ENCODE measurements at places on chromosomes 1 and 21.

DNA sequence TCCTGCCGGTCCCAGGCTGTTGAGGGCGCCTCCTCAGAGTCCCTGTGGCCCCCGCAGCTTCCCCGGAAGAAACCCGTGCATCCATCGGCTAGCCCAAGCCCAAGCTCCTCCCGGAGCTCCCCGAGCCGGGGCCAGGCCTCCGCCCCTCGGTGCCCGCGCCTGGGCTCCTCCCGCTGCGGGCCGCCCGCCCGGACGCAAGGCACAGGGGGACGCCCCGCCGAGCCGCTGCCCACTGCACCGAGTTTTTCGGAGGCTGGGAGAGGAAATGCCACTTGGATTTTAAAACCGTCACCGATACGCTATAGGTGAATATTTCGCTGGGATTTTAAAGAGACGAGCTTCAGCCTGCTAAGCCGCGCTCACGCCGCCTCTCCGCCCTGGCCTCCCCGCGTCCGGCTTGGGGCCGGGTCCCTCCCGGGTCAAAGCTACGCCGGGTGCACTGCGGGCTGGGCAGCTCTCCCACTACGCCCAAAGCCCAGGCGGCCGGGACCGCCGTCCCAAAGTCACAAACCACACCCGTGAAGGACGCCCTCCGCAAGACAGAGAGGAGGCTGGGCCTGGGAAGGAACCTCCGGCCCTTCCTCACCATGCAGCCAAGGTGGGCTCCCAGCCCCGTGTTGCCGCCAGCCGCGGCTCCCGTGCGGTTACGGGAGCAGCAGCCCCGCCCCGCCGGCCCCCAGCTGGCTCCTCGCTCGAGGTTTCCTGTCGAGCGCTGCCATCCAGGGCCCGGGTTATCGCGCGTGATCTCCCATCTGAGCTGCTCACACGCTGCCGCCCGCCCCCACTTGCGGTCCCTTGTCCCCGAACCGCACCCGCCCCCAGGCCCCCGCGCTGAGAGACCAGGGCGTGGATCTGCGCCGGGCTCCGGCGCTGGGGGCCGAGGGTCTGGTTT is 63.2 kb downstream of the CD247 start:
- DNase-seq = no peak

DNA sequence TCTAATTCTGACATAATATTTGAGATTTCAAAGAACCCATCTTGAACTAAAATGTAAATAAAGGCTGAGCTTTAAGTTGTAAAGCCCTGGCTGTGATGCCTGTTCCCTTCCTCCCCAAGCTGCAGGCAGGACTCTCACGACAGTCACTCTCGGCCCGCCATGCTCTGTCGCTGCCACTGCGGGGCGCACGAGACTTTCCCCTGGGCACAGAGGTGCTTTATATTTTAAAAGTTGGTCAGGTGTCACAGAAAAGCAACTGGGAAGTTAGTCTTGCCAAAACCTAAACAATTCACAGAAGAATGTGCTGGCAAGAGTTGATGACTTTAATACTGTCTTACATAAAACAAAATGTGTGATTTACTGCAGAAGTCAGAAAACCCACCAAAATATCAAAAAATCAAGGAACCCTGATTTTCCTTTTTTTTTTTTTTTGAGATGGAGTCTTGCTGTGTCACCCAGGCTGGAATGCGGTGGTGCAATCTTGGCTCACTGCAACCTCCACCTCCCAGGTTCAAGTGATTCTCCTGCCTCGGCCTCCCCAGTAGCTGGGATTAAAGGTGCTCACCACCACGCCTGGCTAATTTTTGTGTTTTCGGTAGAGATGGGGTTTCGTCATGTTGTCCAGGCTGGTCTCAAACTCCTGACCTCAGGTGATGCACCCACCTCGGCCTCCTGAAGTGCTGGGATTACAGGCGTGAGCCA is 10.7 kb downstream of the LRRC47 start:
- DNase-seq = no peak

DNA sequence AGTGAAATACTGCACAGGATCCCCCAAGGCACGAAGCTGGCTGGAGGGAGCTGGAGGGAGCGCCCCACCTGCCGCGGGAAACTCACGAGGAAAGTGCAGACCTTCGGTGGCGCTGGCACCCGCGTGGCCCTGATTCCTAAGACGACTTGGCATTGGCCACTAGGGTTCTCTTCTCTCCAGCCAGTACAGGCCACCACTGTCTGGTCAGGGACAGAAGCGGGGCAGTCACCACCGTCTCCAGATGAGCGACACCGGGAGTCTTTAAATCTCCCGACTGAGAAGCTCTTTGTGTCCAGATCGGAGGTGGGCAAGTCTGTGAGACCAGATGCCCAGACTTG is 19.2 kb upstream of the CHIA start:
- no peak for DNase-seq

- no peak for DNase-seq
Measured at GRCh38 chr21:46057710-46058241, 40.1 kb upstream of the COL6A2 start.

DNA sequence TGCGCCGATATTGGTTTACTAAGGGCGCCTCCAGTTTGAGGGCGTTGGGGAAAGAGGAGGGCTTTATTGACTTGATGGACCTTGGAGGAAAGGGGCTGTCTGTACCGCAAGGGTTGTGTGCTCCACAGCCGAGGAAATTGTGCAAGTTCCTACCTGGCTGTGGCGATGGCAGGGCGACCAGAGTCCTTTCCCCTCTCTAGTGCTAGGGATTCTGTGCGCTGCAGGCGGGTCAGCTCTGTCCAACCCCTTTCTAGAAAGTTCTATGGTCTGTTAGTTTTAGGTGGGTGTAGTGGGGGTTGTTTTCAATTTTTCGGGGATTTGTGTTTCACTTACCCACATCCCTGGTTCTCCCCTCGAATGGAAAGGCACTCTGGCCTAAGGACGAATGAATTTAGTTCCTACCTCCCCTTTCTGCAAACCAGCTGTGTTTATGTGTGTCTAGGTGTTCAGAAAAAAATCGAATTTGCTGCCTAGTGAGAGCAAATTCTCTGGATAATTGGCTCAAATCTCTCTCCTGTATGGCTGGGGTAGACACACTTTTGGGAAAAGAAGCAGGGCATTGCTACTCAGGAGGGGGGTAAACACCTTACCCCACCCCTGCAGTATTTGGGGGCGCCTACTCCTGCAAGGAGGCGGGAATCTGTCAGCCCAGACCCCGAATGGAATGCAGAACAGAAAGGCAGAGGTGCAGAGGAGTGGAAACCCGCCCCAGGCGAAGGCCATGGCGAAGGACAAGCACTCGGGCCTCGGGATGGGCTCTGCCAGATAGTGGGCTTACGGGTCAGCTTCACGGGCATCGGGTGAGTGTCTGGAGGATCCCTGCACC is 2.0 kb downstream of the DMBX1 start:
- DNase-seq = no peak

DNA sequence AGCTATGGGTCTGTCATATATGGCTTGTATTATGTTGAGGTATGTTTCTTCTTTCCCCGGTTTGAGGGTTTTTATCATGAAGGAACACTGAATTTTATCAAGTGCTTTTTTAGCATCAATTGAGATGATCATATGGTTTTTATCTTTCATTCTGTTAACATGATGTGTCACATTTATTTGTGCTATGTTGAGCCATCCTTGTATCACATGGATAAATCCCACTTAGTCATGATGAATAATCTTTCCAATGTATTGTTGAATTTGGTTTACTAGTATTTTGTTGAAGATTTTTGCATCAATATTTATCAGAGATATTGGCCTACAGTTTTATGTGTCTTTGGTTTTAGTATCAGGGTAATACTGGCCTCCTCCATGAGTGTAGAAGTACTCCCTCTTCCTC is 61.7 kb downstream of the GPR137B start:
- DNase-seq = peak; percentile 65

DNA sequence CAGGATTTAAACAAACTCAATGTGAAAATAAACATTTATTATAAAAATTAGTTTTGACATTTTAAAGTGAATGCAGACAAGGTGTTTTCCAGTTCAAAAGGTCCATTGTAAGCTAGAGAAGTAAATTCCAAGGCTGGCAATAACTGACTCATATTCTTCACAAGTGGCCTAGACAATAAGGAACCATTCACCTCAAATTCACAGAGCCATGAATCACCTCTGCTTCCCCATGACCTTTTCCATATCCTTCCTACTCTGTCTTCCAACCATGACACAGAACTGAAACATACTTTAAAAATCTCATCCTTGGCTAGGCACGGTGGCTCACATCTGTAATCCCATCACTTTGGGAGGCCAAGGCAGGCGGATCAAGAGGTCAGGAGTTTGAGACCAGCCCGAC is 24.8 kb downstream of the F11R start:
- peak; percentile 54 for DNase-seq

DNA sequence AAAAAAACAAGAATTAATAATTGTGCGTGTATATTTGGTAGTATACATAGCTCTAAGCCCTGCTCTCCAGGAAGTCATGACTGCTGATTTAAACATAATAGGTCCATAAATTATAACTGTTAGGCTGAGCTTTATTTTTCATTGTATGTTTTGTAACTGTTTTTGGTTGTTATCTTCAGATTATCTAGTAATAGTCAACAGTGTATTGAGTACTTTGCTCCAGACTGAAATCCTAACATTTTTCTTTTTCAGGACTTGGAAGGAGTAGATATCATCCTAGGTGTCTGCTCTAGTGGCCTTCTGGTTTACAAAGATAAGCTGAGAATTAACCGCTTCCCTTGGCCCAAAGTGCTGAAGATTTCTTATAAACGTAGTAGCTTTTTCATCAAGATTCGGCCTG is 90.9 kb downstream of the TMEM200B start:
- no peak for DNase-seq

GRCh38 chr1:119564548-119564947 is 57.5 kb downstream of the HSD3B1 start:
- no peak for DNase-seq

- no peak for DNase-seq
Measured at GRCh38 chr1:67636146-67636545, 48.9 kb upstream of the GADD45A start.

DNA sequence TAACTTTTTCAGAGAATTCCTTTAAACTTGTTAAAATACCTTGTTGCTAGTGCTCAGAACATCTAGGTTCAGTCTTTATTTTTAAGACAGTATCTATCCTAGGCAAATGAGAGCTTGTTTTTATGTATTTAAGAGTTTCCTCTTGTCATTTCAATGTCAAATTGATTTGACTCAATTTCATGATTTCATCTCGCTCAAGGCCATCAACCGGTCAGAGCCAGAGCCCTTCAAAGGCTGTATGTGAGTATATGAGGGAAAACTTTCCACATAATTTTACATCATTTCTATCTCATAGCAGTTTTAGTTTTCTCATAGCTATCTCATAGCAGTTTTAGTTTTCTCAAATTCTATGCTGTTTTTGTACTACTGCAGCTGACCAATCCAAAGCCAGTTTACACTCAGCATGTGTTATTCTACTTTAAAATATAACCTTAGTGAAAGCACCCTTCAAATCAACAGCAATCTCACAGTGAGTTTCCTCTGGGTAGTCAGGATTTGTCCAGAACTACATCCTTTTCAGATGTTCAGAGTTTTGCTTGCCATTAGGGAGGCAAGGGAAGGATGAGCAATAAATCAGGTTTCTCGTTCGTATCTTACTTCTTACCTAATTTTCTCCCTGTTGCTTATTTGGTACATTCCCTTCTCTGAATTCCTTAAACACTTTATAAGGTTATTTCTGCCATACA is 12.7 kb downstream of the HNRNPU start:
- no peak for DNase-seq

- DNase-seq = peak; percentile 98
Measured at GRCh38 chr1:24769656-24770651, 24.7 kb downstream of the CLIC4 start.

DNA sequence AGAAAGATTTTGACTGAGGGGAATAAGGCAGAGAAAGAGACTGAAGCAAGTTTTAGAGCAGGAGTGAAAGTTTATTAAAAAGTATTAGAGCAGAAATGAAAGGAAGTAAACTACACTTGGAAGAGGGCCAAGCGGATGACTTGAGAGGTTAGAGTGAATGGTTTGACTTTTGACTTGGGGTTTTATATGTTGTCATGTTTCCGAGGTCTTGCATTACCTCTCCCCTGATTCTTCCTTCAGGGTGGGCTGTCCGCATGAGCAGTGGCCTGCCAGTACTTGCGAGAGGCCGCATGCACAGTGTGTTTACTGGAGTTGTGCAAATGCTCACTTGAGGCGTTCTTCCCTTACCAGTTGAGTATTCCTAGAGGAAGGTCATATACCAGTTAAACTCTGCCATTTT is 13.0 kb upstream of the DENND2D start:
- no peak for DNase-seq

GRCh38 chr1:100065183-100065968 is 67.4 kb downstream of the SASS6 start:
- no peak for DNase-seq

- DNase-seq = no peak
Measured at GRCh38 chr1:112237983-112238545, 157.9 kb upstream of the CTTNBP2NL start.

- DNase-seq = no peak
Measured at GRCh38 chr1:234231893-234232276, 141.4 kb upstream of the COA6 start.

DNA sequence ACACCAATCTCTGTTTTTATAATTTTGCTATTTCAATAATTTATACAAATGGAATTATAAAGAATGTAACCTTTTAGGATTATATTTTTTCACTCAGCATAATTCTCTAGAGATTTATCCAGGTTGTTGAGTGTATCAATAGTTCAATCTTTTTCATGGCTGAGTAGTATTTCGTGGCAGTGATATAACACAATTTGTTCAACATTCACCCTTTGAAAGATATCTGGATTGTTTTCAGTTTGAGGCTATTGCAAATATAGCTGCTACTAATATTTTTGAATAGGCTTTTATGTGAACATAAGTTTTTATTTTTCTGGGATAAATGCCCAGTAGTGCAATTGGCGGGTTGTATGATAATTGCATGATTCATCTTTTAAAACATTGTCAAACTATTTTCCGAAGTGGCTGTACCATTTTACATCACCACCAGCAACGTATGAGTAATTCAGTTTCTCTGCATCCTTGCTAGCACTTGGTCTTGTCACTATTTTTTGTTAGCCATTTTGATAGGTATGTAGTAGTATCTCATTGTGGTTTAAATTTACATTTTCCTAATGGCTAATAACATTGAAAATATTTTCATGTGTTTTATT is 55.6 kb upstream of the ABCD3 start:
- DNase-seq = peak; percentile 24

DNA sequence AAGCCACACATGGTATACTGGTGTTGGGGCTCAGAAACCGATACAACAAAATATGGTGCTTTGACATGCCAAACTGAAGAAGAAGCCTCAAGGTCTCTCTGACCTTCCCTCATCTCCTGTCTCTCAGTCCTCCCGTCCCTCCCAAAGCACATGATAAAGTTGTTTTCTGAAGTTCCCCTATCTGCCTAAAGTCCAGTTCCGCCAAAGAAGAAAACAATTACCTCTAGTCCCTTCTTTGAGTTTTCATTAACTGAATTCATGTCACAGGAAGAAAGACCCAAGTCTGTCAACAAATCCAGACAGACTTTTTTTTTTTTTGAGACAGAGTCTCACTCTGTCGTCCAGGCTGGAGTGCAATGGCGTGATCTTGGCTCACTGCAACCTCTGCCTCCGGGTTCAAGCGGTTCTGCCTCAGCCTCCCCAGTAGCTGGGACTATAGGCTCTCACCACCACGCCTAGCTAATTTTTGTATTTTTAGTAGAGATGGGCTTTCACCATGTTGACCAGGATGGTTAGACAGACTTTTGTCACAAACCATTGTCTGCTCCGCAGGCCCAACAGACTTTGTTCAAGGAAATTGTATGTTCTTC is 32.2 kb upstream of the SLC2A1 start:
- no peak for DNase-seq

Data from IMR-90 (cell line).